ENCODE measurements at places on chromosomes 11 and 22. TPM values are rescaled to one million over a fixed set of nuclear protein-coding genes. Genes with fewer than 3 reads are reported as not detected.

GRCh38 chr11:370070-370941 lies 1.0 kb downstream of the B4GALNT4 start:
- DNase-seq, result no peak

DNA sequence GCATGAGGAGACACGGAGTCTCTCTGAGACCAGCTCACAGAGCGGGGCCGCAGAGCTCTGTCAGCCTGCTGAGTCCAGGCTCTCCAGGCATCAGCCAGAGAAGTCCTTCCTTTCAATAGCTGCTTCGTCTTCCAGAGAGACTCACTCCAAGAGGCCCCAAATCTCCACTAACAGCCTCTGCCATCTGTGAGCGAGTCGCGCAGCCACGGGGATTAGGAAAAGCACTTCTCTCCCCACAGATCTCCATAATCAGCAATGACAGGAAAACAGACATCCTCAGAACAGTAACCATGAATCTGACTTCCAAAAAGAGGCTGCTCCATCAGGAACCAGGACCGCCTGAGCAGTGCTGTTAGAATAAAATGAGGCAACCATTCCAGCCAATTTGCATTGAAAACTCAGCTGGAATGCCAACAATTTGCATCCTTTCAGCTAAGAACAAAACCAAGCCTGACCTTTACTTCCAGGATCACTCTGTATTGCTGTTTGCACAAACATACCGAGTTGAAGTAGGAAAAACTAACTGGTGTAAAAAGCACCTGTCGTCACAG lies 65.4 kb downstream of the SMCO4 start:
- no peak for DNase-seq

DNA sequence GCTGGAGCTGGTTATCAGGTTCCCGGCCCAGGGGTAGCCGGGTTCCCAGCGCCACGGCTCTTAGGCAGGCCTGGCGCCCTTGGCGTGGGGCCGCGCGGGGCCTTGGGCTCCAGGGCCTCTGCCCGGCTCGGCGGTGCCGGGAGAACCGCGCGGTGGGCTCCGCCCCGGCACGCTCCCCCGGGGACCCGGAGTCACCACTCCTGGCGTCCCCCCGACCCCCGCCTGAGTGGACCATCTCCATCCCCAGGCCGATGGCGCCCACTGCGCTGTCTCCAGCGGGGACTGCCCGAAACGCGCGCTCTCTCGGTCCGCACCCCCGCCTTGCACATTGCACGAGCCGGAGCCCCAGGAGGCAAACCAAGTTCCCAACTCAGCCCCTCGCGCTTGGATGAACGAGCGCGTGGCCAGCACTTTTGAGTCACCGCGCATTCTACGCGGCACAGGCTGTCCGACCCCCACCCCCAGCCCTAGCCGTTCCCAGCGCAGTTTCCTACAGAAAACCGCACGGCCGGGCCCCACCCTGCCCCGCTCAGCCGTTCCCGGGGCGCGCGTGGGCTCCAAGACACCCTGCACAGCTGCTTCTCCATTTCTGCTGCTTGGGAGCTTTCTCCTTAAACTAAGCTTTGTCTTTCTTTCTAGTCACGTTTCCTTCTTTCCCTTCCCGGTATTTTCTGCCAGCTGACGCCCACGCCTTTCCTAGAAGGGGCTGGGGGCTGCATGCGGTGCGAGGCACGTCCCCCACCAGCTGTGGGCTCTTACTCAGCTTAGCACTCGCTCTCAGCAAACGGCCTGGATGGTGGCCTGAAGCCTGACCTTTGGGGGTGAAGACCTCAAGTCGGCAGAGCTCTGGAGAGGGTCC lies 650 bp upstream of the CHID1 start:
- DNase-seq, result peak; percentile 41

DNA sequence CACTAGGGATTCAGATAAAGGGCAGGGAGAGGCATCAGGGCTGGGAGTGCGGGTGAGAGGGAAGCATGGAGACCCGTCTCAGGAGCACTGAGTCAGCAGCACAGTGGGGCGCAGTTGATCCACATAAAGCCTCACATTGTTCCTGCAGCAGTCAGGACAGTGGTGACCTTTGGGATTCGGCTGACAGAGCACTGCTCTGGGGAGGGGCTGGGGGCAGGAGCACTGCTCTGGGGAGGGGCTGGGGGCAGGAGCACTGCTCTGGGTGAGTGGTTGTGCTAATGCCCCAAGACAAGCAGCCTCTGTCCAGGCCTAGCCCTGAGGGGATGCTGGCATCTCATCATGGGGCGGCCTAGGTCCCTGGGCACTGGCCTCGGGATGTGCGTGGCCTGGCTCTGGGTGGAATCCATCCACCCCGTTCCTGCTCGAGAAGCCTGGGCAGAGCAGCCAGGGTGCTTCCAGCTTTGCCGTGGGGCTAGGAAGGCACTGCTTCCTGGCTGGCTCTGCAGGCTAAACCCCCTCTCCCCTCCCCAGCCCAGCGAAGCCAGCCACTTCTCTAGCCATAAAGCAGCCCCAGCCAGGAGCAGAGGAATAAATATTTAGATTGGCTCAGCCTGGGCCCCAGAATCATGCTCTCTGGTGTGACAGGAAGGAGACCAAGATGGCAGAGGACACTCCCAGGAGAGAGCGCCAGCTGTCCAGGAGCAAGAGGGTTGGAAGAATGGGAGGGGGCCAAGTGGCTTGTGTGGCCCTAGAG lies 7.3 kb downstream of the OAF start:
- DNase-seq, result no peak

DNA sequence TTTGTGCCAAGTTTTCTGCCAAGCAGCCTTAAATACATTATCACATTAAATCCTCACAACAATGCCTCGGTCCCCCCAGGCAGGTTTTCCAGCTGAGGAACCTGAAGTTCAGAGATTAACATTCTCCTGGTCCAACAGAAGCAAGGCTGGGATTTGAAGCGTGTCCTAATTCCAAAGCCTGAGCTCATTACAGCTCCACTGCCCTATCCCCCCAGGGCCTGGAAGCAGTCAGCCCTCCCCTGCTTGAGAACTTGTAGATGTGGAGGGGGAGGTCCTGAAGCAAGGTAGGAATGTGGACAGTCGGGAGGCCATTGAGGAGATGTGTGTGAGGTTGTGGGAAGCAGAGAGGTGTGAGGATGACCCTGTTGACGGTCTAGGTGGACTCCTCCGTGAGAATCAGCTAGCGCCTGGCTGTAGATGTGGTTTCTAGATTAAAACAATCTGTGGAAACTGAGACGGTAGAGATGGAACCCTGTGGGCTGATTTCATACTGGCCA lies 8.1 kb downstream of the GRAMD1B start:
- peak; percentile 92 for DNase-seq

GRCh38 chr11:24233041-24233440 lies 263.8 kb upstream of the LUZP2 start:
- no peak for DNase-seq

DNA sequence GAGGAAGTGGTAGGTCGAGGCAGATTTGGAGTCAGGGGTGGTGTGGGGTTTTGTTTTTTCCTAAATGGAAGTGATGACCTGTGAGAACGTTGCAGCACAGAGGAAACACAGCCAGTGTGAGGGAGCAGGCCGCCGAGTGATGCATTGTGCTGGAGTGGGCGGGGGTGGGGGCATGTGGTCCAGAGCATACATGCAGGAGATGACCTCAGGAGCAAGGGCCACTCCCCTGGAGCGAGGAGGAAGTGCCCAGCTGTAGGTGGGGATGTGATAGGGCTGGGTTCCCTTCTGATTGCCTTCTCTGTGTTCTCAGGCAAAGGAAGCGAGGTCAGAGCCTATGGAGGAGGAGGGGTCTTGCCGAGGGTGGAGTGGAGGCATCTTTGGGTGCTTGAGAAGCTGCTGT lies 81.4 kb downstream of the PPP6R3 start:
- no peak for DNase-seq

DNA sequence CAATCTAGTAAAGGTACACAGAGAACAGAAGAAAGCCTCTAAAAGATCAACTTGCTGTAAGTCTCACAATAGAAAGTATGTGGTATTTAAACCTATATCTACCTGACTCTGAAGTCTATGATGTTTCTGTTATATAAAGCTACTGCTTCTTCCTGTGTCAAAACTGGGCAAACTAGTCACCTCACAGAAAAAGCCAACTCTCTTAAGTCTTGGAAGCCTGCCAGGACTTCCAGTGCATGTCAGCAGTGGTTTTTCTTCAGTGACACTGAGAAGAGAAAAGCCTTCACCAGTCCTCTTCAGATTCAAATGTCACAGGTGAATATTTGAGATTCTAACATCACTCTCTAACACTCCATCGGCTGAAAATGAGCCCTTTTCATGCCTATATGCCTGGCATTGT lies 808.0 kb downstream of the DLG2 start:
- DNase-seq, result no peak

DNA sequence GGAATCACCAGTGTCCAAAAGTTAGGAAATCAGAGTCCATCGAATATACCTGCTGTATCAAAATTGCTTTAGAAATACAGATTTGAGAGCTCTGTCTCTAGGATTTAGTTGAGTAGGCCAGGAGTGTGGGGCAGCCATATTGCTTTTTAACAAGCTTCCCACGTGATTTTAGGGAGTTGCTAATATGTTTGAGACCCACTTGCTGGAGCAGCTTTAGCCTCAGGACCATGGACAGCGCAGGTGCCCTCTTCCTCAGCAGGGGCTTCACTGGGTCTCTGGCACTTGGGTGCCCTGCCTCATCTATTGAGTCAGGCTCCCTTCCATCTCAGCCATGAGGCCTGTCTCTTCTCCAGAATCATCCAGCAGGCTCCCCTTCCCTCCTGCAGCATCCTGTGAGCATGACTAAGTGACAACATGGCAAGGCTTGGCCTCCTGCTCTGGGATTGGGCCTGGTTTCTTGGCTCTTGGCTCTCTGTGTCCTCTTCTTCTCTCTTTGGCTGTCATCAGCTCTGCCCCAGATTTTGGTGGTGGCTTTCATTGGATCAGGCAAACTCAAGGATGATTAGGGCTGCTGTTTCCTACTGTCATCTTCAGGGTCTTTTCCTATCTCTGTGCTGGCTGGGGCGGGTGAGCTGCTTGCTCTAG lies 70.0 kb downstream of the SGSM1 start:
- peak; percentile 6 for DNase-seq

DNA sequence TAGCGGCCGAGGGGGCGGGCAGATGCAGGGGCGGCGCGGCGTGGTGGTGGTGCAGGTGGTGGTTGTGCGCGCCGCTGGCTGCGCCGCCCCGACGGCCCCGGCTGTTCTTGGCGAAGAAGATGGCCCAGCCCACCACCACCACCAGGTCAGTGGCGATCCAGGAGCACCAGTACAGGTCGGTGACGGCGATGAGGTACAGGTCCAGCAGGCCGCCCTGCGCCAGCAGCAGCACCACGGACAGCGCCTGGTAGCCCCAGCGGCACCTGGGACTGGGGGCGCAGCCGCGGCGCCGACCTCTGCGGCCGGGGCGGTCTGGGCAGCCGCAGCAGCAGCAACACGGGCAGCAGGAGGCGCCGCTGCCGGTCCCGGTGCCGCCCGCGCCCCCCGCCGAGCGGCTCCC lies 879 bp downstream of the TMEM121B start:
- DNase-seq, result no peak

GRCh38 chr11:23112987-23113886 lies 253.0 kb upstream of the CCDC179 start:
- DNase-seq, result peak; percentile 38

DNA sequence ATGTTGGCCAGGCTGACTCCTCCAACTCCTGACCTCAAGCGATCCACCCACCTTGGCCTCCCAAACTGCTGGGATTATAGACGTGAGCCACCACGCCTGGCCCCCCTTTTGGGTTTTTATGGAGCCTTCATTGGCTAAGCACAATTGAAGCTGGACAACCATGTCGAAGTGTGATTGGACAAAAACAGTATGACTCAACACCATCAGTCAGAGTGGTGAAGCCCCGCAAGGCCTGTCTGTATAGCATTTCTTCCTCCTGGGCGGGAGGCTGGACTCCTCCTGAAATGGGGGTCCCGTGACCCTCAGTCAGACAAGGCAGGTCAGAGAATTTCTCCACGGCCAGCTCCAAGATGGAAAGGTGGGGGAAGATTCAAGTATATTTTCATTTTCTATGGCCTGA lies 3.1 kb upstream of the PARVB start:
- DNase-seq, result no peak

DNA sequence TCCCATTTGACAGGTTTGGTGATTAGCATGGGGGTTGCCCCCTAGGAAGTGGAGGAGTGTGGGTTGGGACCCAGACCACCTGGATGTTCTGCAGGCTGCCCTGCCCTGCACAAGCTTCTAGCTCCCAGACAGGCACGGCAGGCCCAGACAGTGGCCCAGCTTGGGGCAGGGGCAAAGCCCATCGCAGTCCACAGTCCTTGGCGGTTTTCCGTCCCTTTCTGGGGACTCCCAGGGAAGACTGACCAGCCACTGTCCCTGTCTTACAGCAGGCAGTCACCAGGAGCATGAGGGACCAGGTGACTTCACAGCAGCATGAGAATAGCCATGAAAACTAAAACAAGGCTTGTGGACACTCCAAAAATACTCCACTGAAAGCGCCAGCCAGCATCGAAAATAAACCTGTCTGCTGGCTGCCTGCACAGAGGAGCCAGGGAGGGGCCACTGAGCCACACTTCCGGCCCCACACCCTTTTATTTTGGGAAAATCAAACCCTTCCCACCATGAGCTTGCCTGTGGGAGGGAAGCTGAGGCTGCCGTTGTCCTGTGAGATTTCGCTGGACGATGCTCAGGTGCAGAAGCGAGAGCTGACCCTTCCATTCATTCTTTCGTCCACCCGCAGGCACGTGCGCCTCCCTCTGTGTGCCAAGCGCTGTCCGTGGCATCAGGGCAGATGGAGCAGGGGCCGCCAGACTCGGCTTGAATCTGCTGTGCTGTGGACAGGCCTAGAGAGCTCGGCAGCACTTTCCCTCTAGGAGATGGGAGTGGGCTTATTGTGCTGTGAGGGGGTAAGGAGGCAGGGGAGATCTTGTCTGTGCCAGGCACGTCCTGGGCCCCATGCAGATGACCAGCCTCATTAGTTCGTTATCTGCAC lies 28.0 kb downstream of the FADD start:
- DNase-seq, result peak; percentile 28

DNA sequence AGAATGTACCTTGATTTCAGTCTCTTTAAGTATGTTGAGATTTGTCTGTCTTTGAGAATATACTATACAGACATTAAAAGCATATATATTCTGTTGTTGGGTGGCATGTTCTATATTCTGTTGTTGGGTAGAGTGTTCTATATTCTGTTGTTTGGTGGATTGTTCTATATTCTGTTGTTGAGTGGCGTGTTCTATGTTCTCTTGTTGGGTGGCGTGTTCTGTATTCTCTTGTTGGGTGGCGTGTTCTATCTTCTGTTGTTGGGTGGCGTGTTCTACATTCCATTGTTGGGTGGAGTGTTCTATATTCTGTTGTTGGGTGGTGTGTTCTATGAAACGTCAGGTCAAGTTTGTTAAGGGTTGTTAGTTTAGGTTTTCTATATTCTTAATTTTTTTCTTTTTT lies 27.1 kb upstream of the CTTN start:
- no peak for DNase-seq

The OOSP2 gene
- not detected for total RNA-seq

The FJX1 gene
- total RNA-seq, result 17.5 TPM

The MIAT gene
- total RNA-seq, result 0.45 TPM

The CCDC188 gene
- total RNA-seq, result not detected

The TUB gene
- not detected for total RNA-seq

The SCGB1C1 gene
- not detected for total RNA-seq

The NCR3LG1 gene
- 0.33 TPM for total RNA-seq

The TMPRSS13 gene
- 18.5 TPM for total RNA-seq

The TRIM44 gene
- 100 TPM for total RNA-seq

The OR52N4 gene
- total RNA-seq, result not detected

The SMIM35 gene
- not detected for total RNA-seq

The TPBGL gene
- not detected for total RNA-seq

The OR8B8 gene
- not detected for total RNA-seq

Data from PC-9 (cell line).